ENCODE measurements at places on chromosomes 11 and 22. TPM values are rescaled to one million over a fixed set of nuclear protein-coding genes. Genes with fewer than 3 reads are reported as not detected.

- DNase-seq, result no peak
Observed at GRCh38 chr11:76947190-76947589, 86.5 kb downstream of the ACER3 start.

GRCh38 chr11:5380740-5381342 lies 2.8 kb upstream of the OR51M1 start:
- DNase-seq, result no peak

DNA sequence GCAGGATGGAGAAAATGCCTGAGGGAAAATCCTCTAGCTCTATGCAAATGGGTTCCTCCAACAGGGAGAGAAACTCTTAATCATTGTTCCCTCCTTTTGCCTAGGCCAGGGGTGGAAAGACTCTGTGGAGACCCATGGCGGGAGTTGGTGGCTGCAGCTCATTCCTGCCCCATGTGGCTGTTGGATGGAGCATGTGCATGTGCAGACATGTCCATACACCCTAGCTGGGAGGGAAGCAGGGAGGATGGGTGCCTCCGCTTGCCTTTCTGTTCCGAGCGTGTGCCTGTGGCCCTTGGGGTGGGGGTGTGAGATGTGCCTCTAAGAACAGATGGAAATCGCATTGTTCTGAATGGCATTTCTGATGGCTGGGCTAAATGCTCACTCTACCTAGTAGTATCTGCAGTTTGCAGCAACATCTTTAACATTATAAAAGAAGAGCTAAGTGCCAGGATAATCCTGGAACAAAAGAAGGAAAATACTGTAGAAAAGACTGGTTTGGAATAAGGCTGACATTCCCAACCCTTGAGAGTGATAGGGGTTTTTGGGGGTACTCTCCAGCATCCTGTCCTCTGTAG lies 31.7 kb downstream of the METTL15 start:
- DNase-seq, result no peak

- no peak for DNase-seq
Observed at GRCh38 chr11:43868852-43869567, 11.6 kb upstream of the ALKBH3 start.

The LDHAL6A gene
- not detected for total RNA-seq
